SK-MEL-5 (cell line): ENCODE measurements at places on chromosomes 4 and X.
A peak's percentile ranks its signal among the peaks of the same experiment; 100 is the strongest.

- no peak for DNase-seq
Measured at GRCh38 chr4:168529257-168529656, 32.4 kb downstream of the PALLD start.

DNA sequence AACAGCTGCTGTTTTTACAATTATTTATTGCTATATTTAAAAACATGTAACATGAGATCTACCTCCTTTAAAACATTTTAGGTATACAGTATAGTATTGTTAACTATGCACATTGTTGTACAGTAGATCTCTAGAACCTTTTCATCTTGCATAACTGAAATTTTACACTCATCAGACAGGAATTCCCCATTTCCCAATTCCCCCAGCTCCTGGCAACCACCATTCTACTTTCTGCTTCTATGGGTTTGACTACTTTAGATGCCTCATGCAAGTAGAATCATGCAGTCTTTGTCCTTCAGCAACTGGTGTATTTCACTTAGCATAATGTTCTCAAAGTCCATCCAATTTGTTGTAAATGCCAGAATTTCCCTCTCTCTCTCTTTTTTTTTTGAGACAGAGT lies 9.7 kb upstream of the LSM6 start:
- no peak for DNase-seq

- no peak for DNase-seq
Measured at GRCh38 chr4:20297783-20298182, 46.1 kb downstream of the SLIT2 start.

GRCh38 chrX:40013266-40014195 lies 84.2 kb downstream of the BCOR start:
- DNase-seq = peak; percentile 36

- peak; percentile 45 for DNase-seq
Measured at GRCh38 chr4:107037199-107037584, 1.1 kb upstream of the DKK2 start.

GRCh38 chrX:134661295-134661694 lies 3.0 kb upstream of the PLAC1 start:
- DNase-seq = no peak

- DNase-seq = peak; percentile 33
Measured at GRCh38 chr4:42632653-42633382, 24.1 kb downstream of the ATP8A1 start.

DNA sequence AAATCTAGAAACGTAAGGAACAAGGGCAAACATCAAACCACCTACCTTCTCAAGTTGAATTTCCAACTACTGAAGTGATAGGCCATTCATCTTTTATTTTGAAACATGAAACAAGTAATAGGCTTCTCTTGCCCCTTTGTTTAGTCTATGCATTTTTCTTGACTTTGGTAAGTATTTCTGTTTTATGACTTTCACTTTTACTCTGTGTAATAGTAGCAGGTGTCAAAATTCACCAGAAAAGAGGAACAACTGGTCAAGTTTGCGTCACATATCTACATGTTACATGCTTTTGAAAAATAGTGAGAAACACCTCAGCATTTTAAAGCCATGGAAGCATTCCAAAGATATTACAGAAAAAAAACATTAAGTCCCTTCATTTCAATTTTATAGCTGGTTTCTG lies 157.1 kb upstream of the FTHL17 start:
- DNase-seq = no peak

GRCh38 chrX:136049608-136050007 lies 64.4 kb downstream of the SLC9A6 start:
- DNase-seq = no peak

DNA sequence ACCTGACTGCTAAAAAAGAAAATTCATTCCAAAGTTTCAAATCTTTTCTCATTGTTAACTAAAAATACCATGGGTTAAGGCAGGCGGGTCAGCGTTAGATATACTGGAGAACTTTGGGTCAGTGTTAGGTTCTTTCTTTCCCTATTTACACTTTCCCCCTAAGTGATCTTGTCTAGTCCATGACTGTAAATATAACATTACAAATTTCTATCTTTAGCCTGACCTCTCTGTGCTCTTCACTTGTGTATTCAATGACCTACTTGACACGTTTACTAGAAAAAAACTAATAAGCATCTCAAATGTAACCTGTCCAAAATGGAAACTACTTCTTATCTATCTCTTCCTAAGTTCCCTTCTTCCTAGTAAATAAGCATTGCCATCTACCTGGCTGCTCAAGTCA lies 95.3 kb downstream of the JADE1 start:
- DNase-seq = no peak

DNA sequence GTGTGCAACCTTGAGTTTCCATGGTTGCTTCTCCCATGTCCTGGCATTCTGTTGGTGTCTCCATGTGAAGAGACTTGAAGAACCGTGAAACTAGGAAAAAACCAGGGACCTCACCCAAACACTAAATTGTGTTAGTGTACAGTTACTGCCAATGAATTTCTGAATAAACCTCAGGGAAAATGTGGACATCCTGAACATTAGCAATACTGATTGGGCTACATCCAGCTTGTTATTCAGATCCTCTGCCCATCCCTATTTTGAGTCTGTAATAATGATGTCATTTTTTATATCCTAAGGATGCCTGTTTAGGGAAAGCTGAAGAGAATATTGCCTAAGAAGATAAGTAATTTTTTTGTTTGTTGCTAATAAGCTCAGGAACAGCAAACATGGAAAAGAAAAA lies 262.7 kb downstream of the TMA16 start:
- DNase-seq = no peak

DNA sequence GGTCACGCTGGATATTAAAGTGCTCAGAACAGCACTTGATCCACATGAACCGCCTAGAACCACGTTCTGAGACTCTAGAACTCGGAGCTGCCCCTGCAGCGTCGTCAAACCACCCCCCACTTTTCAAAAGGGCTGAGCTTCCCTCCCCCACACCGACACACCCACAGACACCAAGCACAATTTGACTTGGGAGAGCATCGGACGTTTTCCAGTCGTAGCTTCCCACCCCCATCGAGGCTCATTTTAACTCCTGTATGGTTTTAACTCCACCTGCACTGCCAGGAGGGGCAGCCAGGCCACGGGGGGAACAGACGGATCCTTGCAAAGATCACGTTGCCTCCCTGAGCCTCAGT lies 26.3 kb downstream of the PPP2R2C start:
- DNase-seq = no peak

GRCh38 chr4:99586797-99587196 lies 12.2 kb downstream of the MTTP start:
- no peak for DNase-seq

DNA sequence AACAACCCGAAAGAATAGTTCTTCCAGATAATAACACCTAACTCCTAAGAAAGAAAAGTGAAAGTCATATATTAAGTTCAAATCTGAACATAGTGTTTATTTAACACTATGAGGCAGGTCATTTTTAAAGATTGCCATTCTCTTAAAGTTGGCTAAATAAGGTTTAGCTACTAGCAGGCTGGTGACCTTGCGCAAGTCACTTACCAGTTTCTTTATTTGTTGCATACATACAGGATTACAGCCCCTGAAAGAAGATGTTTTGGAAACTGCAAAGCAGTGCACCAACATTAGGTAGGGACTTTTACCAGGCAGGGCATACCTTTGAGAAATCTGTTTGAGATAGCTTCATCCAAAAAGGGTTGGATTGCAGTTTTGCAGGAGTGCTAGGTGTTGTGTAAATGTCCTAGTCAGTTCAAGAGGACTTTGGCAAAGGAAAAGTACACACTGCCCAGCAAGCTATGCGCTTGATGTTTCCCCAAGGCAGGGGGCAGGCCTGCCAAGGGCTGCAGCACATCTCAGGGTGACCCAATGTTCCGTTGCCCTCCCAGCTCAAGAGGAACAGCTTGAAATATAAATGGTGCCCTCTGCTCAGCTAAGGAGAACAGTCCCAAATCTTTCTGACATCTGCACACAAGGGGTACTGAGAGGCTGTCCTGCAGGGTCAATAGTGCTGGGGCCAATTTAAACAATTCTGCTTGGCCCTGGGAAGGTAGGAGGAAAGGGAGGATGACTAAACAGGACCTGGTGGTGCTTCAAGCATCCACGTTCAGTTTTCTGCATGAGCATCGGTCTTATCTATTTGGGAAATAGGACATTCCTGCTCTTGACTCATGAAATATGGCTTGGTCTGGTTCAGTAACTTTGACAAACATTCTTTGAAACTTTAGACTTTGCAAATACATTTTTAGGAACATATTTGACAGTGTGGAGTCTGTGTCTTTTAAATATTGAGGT lies 130.8 kb downstream of the COL4A6 start:
- no peak for DNase-seq

DNA sequence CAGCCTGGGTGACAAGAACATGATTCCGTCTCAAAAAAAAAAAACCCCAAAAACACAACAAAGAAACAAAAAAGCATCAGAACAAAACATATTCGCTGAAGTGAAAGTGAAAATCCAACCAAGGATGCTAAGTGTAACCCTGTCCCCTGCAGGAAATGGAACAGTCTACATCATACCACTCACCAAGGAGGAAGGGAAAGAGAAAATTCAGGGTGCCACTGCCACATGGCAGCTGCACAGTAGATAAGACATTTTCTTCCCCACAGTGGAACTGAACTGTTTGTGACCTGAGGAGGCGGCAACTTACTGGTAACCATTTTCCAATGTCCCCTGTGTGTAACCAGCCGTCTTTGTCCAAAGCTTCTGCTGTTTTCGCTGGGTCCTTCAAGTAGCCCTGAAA lies 28.2 kb upstream of the CENPU start:
- no peak for DNase-seq

- DNase-seq = no peak
Measured at GRCh38 chr4:24537025-24537424, 47.3 kb downstream of the DHX15 start.

DNA sequence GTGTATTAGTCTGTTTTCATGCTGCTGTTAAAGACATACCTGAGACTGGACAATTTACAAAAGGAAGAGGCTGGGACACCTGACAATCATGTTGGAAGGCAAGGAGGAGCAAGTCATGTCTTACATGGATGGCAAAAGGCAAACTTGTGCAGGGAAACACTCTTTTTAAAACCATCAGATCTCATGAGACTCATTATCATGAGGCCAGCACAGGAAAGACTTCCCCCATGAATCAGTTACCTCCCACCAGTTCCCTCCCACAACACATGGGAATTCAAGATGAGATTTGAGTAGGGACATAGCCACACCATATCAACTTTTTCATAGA lies 11.2 kb downstream of the TENT5D start:
- DNase-seq = no peak

DNA sequence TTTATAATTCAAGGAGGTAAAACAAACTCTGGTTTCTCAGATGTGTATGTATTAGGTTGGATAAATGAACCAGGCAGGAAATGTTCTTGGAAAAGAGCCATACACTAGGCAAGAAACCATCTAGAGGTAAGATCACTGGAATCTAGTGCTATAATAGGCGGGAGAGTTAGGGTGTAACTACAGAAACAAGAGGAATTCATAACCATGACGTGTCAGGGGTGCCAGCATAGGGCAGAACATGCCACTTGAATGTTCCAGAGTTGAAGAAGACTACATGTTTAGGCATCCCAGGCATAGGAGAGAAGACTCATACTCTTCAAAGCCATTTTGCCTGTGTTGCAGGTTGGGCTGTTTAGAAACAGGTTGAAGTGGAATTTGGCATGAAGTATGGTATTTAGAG lies 198.7 kb downstream of the CCNG2 start:
- no peak for DNase-seq

DNA sequence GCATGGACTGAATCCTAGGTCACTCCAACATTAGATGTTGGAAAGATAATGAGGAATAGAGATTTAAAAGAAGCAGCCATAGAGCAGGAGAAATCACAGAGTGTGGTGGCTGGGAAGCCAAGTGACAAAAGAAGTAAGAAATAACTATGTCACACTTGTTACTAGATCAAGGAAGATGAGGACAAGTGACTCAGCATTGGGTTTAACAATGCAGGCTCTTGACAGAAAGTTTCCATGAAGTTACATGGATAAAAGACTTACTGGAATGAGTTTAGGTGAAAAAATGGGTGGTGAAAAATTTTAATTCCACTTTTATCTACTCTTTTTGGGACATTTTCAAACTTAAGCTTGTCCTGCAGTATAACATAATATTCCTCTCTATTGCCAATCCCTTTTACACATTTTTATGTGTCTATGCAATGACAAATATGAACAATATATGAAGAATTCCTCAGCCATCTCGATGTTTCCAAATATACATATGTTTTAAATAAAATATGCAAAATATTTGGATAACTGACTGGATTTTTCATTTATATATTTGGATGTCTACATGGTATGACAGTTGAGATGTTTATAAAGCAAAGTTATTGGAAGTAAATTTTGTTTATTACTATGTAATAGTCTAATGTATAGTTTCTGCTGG lies 462.6 kb downstream of the IL15 start:
- DNase-seq = no peak

- no peak for DNase-seq
Measured at GRCh38 chr4:176638992-176639391, 153.7 kb downstream of the VEGFC start.

- DNase-seq = no peak
Measured at GRCh38 chr4:166277853-166278252, 404.8 kb downstream of the TLL1 start.

DNA sequence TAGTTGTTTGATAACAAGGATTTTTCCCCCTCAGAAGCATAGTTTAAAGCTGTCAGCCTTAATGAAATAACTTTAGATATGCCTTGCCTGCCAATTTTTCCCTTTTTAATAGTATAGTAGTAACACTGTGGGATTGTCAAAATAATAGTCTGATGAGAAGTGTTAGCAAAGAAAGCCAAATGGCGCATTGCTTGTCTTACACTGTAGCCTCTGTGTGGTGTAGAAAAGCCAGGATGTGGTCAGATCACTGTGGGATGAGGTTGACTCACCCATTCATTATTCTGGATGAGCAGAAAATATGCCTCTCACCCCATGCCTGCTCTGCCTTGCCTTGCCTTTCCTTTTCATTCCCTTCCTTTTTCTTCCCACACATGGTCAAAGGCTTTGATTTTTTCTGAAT lies 257.8 kb upstream of the NRK start:
- DNase-seq = peak; percentile 88

GRCh38 chr4:67531379-67531962 lies 13.8 kb downstream of the CENPC start:
- no peak for DNase-seq

GRCh38 chrX:49272421-49272820 lies 2.8 kb downstream of the PPP1R3F start:
- no peak for DNase-seq

GRCh38 chrX:30906726-30907125 lies 17.7 kb upstream of the TAB3 start:
- peak; percentile 27 for DNase-seq

DNA sequence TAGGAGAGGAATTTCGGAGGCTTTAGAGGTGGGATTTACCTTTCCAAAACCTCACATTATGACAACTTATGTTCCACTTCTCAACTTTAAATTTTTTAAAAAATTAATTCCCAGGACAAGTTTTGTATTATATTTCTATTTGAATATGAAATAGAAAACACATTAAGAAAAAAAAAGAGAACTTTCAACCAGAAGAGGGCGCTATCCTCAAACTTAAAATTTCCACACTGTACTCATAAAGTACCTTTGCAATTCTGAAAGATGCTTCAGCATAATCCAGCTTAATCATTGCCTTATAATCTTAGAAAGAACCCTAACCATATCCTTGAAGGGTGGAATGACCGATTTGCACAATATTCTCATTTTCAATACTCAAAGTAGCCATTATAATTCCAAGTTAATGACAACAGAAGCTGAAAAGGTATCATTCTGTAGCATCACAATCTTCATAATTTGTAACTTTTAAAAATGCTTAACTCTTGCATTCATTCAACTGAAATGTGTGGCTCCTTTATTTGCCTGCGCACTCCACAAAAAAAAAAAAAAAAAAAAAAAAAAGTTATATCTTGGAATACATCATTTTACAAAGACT lies 158.0 kb downstream of the KCNIP4 start:
- DNase-seq = peak; percentile 55
